ENCODE measurements at places on chromosomes 4 and X.

GRCh38 chr4:53205970-53206369 is 159.9 kb downstream of the SCFD2 start:
- DNase-seq, result no peak

- DNase-seq, result no peak
These were observed 264.6 kb downstream of the SPRY1 start for GRCh38 chr4:123661080-123661737.

- DNase-seq, result no peak
These were observed 120.1 kb upstream of the GPM6A start for GRCh38 chr4:175932116-175932515.

- no peak for DNase-seq
These were observed 2.7 kb upstream of the NEUROG2 start for GRCh38 chr4:112518675-112519074.

GRCh38 chr4:143514169-143514495 is 630 bp downstream of the SMARCA5 start:
- DNase-seq, result no peak

DNA sequence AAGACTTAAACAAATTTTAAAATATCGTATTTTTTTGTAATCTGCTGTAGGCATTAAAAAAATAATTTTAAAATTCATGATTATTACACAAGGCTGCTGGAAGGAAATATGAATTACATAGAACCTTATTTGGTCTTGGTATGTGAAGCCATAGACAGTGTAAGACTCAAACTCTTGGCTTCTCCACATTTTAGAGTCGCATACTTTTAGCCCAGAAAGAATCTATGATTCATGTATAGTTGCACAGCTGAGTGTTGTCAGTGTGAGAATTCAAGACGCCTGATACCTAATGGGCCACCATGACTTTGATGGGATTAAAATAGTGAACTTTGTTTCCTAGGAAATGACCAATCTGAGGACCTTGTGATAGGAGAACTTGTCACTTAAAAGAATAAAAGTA is 1.4 kb downstream of the INTU start:
- DNase-seq, result no peak

DNA sequence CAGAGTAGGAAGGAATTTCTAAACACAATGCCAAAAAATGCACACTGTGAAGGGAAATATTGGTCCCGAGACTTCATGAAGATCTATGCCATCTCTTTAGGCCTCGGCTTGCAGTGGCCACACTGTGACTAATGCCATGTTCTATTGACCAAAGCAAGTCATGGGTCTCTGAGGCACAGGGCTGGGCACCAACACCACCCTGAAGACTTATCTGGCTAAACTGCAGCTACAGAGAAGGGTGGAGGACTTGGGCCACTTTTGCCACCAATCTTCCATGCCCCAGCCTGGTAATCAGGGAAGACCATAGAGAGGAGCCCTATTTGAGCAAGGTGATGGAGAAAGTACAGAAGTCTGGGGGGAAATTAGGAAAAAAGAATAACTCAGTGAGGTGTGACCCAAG is 42.1 kb downstream of the HMX1 start:
- DNase-seq, result no peak

GRCh38 chr4:7419961-7420660 is 14.6 kb downstream of the PSAPL1 start:
- DNase-seq, result no peak

GRCh38 chr4:37981425-37981824 is 21.2 kb downstream of the PTTG2 start:
- no peak for DNase-seq

GRCh38 chrX:38313190-38313589 is 14.1 kb downstream of the RPGR start:
- no peak for DNase-seq

- DNase-seq, result no peak
These were observed 31.8 kb downstream of the AMMECR1 start for GRCh38 chrX:110286106-110286505.

DNA sequence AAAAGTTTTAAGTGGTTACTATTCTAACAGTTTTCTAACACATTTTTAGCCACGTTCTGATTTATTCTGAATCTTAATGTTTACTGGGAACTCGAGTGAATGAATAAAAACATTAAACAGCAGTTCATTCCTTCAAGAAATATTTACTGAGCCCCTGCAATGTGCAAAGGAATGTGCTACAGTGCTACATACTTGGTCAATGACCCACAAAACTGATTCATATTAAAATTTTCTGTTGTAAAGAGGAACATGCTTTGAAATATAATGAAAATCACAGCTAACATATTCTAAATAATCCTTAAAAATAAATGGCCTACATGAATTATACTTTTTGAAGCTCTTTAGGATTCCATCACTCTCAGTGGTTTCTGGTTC is 78.7 kb downstream of the ARAP2 start:
- DNase-seq, result no peak

- no peak for DNase-seq
These were observed 146.8 kb downstream of the USP46 start for GRCh38 chr4:52512291-52512690.

DNA sequence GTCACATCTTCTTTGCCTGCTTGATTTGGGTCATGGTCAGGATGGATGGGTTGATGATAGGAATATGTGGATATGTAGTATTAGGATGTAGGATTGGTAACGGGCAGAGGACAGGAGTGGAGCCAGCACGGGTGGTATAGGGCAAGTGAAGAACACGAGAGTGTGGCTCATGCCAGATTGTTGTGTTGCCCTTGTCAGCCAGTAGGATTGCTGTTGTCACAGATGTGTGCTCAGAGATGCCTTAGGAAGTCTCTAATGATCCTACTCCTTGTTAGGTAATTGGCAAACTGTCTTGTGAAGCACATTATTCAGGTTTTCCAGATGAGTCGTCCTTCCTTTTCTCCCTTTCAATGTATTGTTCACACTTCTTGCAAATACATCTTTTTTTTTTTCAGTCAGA is 5.5 kb downstream of the ATP10D start:
- no peak for DNase-seq

DNA sequence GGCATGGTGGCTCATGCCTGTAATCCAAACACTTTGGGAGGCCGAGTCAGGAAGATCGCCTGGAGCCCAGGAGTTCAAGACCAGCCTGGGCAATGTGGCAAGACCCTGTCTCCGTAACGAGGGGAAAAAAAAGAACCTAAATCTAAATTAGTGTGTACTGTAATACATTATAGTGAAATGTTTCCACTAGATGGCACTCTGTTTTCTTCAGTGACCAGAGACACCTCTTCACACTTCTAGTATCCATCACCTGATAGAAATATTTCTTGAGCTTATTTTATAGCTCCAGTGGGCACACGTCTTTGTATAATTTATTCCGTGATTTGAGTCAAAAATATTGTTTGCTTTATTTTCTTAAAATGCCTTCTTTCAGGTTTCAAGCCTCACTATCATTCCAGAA is 600.9 kb upstream of the DIPK2B start:
- DNase-seq, result no peak

DNA sequence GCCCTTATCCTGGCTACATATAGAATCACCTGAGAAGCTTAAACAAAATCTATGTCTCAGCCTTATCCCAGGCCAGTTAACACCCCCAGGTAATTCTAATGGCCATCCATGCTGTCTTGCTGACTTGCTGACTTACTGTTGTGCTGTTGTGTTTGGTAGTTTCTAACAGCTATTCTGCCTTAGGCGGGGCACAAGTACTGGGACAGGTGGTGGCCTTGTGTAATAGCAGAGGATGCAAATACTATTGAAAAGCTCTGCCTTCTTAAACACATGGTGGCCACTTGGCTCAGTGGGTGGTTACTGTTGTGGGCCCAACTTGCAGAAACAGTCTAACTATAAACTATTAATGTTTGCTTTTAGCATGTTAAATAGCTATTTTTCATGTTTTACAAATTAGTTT is 56.2 kb downstream of the CDS1 start:
- DNase-seq, result no peak

DNA sequence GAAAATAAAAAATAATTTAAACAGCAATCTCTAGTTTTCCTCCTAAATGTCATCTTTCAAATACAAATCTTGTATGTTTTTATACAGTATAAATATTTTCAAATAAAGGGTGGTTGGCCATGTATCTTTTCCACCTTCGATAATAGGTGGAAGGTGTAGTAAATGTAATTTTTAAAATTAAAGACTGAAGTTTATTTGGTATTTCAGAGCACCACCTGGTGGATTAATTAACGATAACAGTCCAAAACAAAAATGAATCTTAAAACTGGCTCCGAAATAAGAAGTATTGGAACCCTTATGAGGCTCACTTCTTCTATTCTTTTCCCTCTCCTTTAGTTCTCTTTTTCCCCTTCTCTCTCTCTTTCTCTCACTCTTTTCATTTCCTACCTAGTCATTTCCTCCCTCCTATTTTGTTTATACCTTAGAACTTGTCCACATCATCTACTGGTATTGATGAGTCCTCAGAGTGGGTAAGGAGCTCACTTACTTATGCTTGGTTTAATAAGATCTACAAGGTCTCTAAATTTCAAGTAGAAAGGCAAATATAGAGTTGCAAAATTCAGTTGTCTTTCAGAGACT is 82.9 kb upstream of the EXOC1L start:
- no peak for DNase-seq

- no peak for DNase-seq
These were observed 93.1 kb upstream of the CXorf51A start for GRCh38 chrX:146907391-146908240.

DNA sequence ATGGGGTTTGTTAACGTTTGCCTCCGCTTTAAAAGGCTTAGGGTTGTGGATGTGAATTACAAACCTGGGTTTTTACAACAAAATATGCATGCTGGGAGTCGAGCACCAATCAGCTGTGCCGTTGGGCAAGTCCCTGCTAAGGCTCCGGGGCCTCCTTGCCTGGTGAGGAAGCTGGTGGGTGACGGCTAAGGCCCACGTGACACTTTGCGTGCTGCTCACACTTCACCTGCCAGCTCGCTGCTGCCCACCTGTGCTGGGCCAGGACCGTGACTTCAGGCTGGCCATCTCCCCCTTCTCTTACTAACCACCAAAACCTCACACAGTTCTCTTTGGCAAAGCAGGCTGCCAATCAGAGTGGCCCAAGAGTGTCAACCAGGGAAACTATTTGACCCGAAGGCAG is 178.3 kb downstream of the AFAP1 start:
- no peak for DNase-seq

GRCh38 chrX:39115166-39115565 is 313.9 kb downstream of the MID1IP1 start:
- DNase-seq, result no peak

- DNase-seq, result no peak
These were observed 14.1 kb upstream of the SEC24D start for GRCh38 chr4:118849867-118850487.

DNA sequence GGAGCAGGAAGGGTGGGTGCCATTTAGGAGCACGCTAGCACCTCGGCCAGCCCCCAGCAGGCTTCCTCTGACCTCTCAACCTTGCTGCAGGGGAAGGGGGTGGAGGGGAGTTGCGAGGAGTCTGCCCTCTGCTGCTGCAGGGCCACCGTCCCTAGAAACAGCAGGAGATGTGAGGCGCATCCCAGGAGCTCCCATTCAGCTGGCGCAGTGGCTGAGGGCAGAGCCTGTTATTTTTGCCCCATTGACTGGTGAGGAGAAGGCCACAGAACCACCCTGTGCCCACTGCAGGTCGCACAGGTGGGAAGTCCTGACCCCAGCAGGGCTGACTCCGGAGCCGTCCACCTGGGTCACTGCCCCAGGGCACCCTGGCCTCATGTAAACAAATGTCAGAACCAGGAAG is 8.0 kb downstream of the PDE6B start:
- DNase-seq, result no peak

DNA sequence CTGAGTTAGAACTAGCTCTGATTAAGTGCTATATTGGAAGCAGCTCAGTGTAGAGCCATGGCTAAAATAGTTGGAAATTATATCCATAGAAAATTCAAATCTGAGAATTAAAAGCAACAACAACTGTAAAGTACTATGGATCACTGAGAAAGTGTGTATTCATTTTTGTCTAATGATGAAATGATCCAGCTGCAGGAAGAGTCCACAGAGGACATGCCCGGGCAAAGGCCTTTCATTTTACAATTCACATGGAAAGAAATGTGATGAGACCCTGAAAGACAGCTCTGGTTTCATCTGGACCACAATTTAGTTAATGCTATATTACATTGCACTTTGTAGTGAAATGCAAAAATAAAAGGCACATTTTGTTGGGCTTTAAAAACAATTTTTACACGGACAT is 196.8 kb upstream of the FAT1 start:
- no peak for DNase-seq

DNA sequence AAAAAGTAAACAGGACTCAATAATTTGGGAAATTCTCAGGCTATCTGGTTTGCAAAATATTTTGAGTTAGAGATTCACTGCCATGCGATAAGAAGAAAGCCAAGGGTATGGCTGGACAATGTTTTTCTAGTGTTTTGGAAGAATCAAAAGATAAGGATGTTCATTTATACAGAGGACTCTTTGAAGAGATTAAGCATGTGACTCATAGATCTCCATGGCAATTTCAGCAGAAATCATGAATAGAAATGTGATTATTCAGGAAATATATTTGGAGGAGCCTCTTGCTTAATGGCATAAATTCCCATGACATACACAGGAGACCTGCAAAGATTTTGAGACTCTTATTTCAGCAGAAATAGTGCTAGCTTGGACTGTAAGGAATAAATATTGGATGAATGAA is 16.7 kb upstream of the FRAS1 start:
- DNase-seq, result no peak

GRCh38 chr4:142984871-142985585 is 138.9 kb upstream of the INPP4B start:
- no peak for DNase-seq

- peak; percentile 81 for DNase-seq
These were observed 201.0 kb upstream of the STK26 start for GRCh38 chrX:131821945-131822622.

GRCh38 chr4:156634612-156635011 is 337.0 kb downstream of the PDGFC start:
- DNase-seq, result no peak

GRCh38 chr4:151304755-151305154 is 20.6 kb downstream of the SH3D19 start:
- DNase-seq, result no peak

GRCh38 chr4:24624381-24624780 is 40.0 kb upstream of the DHX15 start:
- DNase-seq, result no peak

DNA sequence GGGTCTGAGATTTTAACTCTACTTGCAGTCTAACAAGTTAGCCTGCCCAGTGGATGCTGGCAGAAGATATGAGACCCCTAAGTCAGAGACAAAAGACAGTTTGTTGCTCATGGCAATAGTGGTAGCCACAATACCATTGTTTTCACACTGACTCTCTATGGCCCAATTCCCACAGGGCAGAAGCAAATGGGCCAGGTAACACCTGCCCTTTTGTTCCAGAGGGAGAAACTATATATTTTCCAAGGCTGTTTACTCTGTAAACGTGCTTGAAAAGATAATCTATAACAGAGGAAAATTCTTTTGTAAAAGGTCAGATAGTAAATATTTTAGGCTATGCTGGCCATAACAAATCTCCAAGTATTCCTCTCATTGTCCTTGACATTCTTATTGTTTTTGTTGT is 57.2 kb upstream of the NPNT start:
- no peak for DNase-seq

All from T-cell (primary cell).